ENCODE measurements at places on chromosomes 5 and 9.

DNA sequence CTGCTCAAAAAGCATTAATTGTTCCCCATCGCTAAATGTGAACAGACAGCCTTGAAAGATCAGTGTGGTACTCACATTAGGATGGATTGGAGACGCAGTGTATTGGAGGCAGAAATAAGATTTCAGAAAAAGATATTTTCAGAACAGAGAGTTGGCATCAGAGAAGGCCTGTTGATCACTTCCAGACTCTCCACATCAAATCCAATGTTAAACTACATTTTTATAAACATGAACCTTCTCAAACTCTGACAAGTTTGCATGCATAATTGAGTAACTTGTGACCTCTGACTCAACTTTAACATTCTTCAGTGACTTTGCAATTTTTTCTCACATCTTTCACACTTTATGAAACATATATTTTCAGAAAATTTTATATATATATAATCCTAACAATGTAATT, 919.6 kb upstream of the SEMA6A start:
- DNase-seq, result no peak

DNA sequence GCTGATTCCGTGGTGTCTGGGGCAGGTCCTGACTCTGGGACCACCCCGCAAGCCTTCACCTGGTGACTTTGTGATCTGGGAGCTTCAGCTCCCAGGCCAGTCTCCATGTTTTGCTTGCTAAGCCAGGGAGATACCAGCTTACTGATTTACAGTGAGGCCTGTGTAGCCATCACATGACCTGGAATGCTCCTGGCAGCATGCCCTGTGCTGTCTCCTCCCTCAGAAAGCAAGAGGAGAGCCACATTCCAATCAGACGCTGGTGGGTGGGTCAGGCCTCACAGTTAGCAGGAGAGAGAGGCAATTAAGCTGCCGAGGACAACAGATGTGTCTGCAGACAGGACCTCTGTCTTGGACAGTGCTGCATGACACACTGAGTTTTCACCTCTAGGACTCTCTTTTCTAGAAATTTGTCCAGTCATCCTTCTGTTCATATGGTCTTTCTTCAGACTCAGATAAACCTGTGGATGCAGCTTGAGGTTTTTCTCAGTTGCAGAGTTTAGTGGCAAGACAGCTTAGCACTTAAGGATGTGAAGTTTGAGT, 24.4 kb upstream of the GRPEL2 start:
- DNase-seq, result peak; percentile 79

DNA sequence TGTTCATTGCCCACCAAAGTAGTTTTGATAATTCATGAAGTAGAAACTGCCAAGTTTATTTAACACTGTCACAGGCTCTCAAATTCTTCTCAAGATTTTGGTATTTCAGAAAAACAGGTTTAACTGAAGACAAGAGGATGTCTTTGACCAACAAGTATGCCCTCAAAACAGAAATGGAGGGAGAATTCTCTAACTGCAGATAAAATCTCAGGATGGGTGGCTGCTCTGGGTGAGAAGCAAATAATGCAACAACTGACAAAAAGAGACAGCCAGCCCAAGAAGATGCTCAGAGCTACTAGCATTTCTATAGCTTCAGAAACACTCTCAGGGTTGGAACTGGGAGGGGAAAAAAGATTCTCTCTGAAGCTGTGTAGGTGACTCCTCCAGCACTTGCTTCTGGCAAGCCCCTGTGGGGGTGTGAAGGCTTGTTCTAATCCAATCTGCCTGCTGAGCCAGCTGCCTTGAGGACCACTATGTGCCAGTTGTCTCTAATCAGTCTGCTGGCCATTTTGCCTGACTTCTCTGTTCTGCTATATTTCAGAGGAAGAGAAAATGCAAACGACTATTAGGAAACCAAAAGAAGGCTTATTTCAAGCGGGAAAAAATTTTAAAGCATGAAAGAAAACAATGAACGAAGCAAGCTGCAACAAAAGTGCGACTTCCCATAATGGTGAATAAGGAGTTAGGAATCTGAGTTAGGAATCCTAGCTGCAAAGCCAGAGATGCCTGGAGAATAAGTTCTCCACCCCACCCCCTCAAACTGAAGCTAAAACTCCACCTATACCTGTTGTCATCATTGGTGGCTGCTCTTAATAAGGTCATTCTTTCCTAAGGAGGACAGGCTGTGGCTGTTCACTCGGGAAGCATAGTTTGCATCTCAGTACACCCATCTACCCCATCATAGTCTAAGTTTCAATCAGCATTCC, 147.5 kb downstream of the GNAQ start:
- DNase-seq, result no peak

DNA sequence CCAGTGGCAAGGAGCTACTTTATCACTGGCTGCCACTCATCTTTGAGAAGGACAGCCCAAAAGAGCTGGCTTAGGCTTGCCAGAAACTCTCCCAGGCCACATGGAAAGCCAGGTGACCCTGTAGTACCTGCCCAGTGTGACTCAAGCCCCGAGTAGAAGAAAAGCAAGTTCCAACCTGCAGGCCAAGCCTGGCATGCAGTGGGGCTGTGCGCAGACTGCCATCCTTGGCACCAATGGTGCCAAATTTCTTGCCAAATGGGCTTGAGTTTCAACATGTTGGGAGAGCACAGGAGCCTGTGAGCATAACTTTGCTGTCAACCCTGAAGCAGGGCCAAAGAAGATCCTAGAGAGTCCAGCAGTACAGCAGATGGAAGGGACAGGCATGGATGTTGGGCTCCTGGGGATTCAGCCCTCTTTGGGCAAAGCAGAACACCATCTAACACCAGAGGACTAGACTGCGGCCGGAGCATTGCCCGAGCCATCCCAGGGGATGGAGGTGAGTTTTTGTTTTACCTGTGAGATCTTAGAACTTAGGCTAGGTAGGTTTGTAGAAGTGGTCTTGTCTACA, 27.3 kb upstream of the SHB start:
- no peak for DNase-seq
